ENCODE measurements at places on chromosomes 16 and 17.

GRCh38 chr17:1183171-1183873, 3.5 kb upstream of the ABR start:
- no peak for DNase-seq

DNA sequence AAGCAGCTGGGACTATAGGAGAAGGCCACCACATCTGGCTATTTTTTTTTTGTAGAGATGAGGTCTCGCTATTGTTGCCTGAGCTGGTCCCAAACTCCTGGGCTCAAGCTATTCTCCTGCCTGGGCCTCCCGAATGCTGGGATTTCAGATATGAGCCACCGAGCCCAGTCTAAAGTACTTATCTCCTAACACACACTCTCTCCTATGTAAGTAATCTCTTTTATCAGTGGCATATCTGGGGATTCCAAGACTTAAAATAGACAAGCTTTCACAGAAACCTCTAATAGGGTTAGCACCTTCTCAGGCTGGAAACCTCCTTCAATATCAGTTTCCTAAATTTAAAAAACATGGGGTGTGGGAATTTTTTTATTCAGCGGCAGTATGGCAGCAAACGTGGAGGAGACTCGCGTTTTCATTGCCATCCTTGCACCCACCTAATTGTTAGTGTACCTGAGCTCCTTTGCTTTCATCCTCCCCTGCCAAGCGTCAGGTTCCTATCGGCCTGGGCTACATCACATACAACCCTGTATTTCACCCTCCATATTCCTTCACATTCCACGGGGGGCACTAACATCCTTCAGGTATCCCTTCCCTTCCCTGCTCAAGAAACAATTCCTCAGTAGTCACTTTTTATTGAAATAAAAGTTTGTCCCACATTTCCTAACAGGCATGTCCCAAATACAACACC, 1.1 kb downstream of the EZH1 start:
- no peak for DNase-seq

DNA sequence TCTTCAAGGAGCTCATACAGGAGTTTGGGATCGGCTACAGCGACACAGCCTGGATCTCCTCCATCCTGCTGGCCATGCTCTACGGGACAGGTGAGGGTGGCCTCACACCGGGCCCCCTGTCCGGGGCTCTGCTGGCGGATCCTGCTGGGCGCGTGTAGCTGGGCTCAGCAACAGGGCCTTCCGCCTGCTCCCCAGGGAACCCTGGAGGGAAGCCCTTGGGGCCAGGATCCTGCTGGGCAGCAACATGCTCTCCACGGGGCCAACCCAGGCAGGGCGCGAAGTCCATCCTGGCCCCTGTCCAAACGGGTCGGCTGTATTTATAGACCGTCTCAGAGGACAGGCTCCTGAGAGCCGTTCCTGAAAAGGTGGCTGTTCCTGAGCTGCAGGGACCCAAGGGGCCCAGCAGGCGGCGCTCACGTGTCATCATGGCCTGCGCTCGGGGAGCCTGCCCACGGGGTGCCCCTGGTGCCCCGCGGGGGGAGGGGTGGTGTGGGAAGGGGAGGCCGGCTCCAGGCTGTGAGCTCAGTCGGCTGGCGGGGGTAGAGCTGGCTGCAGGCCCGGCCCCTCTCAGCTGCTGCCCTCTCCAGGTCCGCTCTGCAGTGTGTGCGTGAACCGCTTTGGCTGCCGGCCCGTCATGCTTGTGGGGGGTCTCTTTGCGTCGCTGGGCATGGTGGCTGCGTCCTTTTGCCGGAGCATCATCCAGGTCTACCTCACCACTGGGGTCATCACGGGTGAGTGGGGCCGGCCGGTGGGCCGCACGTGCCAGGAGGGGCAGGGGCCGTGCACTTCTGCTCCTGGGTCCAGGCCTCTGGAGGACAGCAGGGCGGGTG, 7.5 kb downstream of the SLC16A3 start:
- DNase-seq = peak; percentile 59

GRCh38 chr17:61284174-61284573, 115.5 kb upstream of the TBX2 start:
- no peak for DNase-seq

- DNase-seq = no peak
Measured at GRCh38 chr16:51181503-51181811, 30.4 kb upstream of the SALL1 start.

DNA sequence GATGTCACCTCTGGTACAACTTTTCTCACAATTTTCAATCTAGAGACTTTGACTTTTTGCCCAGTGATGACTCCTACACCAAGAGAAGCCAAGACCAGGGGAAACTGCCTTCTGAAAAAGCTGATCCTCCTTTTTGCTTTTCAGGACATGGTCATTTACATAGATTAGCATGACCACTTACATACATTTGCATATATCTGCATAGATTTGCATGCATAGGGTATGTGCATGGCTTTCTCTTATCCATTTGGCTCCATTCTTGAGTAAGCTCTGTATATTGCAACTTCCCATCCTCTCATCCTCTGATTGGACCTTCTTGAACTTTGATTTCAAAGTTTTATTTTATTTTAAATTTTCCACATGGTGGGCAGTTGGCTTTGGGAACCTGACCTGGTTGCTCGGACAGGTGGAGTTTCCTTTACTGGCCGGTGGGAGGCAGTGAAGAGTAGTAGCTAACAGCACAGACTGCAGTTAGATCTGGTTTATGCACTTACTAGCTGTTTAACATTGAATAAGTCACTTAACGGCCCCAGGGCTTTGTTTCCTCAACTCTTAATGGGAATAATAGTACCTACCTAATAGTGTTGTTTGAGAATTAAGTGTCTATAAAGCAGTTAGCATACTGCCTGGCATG, 92.9 kb downstream of the GPR139 start:
- DNase-seq = no peak

DNA sequence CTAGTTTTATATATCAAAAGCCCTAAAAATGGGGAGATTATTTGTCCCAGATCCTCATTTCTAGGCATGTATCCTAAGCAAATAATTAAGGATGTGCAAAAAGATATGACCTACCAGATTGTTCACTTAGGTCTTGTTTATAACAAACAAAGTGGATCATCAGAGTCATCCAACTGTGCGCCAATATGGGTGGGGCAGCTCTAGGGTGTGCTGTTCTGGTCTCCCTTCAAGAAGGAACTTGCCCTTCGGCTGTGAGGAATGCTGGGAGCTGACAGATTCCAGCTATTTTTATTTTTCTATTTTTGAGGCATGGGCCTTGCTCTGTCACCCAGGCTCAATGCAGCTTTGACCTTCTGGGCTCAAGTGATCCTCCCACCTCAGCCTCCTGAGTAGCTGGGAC, 13.8 kb downstream of the CHP2 start:
- DNase-seq = no peak

GRCh38 chr17:12041312-12041711, 20.6 kb downstream of the MAP2K4 start:
- DNase-seq = no peak

GRCh38 chr16:51464996-51465395, 313.9 kb upstream of the SALL1 start:
- no peak for DNase-seq

GRCh38 chr17:49585422-49586027, 9.9 kb downstream of the NXPH3 start:
- no peak for DNase-seq

DNA sequence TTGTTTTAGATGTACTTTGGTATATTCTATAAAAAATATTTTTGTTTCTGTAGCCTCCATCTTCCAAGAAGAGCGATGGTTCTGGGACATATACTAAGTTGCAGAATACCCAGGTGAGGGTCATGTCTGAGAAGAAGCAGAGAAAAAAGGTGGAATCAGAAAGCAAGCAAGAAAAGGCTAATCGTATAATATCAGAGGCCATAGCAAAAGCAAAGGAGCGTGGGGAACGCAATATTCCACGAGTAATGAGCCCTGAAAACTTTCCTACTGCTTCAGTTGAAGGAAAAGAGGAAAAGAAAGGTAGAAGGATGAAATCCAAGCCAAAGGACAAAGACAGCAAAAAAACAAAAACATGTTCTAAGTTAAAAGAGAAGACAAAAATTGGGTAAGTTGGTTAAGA, 154.6 kb downstream of the CHD9 start:
- no peak for DNase-seq

- DNase-seq = no peak
Measured at GRCh38 chr17:77381731-77382130, 241.0 kb downstream of the SEC14L1 start.

- no peak for DNase-seq
Measured at GRCh38 chr17:67534941-67535340, 157.9 kb downstream of the PITPNC1 start.

GRCh38 chr17:5797447-5798050, 213.2 kb upstream of the NLRP1 start:
- DNase-seq = no peak

DNA sequence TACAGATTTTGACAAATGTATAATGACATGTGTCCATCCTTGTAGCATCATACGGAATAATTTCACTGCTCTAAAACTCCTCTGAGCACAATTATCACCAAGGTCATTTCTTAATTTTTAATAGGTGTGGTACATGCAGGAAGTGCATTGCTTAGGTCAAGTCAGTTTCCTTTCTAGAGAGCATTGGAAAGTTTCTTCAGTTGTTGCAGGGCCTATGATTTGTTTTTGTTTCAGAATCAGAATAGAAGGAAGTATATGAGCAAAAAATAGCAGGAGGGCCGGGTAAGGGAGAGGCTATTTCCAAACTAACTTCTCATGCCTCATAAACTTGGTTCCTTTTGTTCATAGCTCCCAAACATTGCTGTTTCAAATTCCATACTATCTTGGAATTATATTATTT, 24.0 kb upstream of the SLFN5 start:
- DNase-seq = no peak

- no peak for DNase-seq
Measured at GRCh38 chr17:55672585-55673501, 49.8 kb downstream of the TMEM100 start.

DNA sequence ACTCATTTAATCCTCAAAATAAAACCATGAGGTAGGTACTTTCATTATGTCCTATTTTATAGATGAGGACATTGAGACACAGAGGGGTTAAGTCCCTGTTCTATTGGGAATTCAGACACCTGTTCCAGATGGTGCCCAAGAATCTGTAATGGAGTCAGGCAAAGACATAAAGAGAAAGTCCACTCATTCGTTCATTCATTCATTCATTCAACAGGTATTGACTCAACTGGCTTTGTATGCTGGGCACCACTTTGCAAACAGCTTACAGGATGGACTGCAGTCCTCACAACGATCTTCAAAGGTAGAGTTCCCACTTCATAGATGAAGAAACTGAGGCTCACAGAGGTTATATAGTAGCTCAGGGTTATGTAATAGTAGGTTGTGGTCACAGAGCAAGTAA, 47.9 kb upstream of the TAC4 start:
- DNase-seq = no peak

GRCh38 chr17:34113089-34113488, 142.0 kb upstream of the CCL2 start:
- no peak for DNase-seq

GRCh38 chr16:50627419-50627818, 53.7 kb downstream of the SNX20 start:
- DNase-seq = no peak

GRCh38 chr17:78575340-78575739, 1.9 kb downstream of the DNAH17 start:
- no peak for DNase-seq

GRCh38 chr16:84726669-84727467, 27.1 kb downstream of the USP10 start:
- no peak for DNase-seq

DNA sequence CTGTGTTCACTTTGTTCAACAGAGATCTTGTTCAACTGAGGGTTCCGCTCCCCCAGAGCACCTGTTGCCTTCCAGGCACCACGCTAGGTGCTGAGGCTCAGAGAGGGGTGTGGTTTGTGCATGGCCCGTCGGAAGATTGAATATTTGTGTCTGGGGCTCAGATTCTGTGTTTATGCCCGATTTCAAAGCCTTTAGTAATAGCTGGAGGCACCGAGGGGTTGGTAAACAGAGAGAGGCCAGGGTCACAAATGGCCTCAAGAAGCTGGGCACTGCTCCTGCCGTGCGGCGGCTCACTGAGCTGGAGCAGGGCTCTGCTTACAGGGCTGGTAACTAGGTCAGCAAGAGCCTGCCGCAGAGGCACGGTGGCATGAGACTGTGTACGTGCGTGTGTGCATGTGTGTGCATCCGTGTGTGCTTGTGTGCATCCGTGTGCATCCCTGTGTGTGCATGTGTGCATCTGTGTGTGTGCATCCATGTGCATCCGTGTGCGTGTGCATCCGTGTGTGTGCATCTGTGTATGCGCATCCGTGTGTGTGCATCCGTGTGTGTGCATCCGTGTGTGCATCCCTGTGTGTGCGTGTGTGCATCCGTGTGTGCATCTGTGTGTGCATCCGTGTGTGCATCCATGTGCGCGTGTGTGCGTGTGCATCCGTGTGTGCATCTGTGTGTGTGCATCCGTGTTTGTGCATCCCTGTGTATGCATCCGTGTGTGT, 5.4 kb downstream of the ITGAE start:
- no peak for DNase-seq

- DNase-seq = no peak
Measured at GRCh38 chr16:53632526-53632925, 71.1 kb downstream of the RPGRIP1L start.

GRCh38 chr17:2685696-2686095, 25.9 kb downstream of the CLUH start:
- DNase-seq = no peak

GRCh38 chr17:44188576-44189403, 2.0 kb downstream of the TMUB2 start:
- DNase-seq = no peak

GRCh38 chr17:82709676-82710498, 6.6 kb upstream of the FN3KRP start:
- DNase-seq = no peak

DNA sequence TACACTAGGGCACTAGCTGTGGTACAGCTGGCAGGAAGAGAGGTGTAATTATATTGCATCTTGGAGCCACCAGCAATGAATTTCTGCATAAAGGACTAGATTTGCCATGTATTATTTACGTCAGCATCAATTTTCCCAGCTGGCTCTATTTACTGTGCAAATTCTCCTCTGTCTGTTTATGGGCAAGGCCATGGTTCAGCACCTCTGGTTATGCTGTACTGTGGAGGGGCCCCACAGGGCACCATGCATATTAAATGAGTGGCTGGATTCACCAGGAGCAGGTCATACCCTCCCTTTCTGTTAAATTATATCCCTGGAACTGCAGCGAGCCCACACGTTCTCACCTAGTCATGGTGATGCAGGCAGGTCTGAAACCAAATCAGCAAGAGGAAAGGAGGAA, 19.8 kb downstream of the RAD51D start:
- DNase-seq = no peak

GRCh38 chr17:50268743-50269275, 5.5 kb upstream of the TMEM92 start:
- DNase-seq = no peak

GRCh38 chr17:61579961-61580360, 11.1 kb downstream of the NACA2 start:
- no peak for DNase-seq

- peak; percentile 30 for DNase-seq
Measured at GRCh38 chr16:89921702-89922476, 1.3 kb upstream of the TUBB3 start.
